Left cardiac atrium (tissue), 4 donors: ENCODE measurements at places on chromosomes 6 and 20. TPM values are rescaled to one million over a fixed set of nuclear protein-coding genes. Genes with fewer than 3 reads are reported as not detected.

DNA sequence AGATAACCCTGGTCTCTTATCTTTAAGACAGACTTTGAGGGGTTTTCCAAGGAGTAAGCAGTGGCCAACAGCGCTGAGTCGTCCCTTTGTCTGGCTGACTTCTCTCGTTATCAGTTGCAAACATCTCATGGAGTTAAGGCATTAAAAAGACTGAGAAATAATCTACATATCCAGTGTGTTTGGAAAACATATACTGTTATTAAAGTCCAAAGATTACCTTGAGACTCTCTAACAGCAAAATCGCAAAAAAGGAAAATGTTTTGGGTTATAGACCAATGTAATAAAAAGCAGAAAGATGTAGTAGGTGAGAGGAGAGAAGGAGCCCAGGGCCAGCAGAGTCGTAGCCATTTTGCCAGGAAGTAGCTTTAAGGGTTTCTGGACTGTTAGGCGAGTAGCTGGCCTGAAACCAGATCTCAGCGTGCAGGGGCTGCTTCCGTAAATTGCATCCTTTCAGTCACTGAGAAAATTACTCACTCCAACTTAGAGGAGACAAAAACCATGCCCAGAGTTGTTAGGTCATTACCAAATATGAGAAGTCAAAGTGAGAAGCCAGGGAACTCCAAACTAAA is 24.6 kb downstream of the MYLK4 start:
- DNase-seq = peak; percentile 45

DNA sequence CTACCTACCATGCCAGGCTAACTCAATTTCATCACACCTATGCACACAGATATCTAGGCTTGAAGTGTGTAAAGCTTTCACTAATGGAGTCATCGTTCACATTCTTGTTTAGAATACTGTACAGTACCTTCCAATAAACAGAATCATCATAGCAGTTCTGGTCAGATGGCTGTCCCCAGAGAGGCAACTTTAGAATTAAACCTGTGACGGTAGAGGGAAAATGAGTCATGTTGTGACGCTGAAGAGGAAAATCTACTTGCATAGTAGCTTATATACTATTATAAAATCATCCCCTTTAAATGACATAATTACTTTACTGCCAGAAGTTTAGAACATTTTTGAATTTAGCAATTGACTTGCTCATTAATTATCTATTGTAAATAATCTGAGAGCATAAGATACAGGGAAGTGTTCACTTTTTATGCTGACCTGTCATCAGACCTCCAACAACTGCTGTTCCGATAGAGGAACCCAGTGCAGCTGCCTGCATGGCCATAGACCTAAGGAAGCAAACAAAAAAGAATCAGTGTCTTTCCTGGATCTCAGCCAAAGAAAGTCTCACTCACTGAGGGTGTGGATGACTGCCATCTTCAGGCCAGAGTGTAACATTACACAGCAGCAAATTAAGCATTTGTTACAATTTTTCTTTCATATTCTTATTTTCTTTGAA is 29.8 kb downstream of the RHAG start:
- DNase-seq = no peak

- DNase-seq = no peak
These were observed 91.7 kb downstream of the COL19A1 start for GRCh38 chr6:69957985-69958559.

- DNase-seq = no peak
These were observed 22.2 kb downstream of the CST8 start for GRCh38 chr20:23513164-23513563.

DNA sequence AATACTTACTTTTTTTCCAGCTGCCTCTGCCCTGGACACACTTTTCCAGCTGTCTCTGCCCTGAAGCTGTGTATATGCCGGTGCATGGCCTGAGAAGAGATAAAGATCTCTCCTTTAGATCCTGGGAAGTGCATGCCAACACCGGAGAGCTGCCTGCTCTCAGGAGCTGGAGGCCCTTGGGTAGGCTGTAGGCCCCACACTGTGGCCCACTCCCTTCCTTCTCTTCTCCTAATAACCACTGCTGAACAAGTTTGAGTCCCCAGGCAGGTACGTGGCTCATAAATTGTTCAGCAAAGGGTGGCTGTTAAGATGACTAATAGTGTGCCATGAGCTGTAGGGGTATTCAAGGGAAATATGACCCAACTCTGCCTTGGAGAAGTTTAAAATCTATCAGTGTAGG is 102.5 kb downstream of the CD24 start:
- DNase-seq = no peak

DNA sequence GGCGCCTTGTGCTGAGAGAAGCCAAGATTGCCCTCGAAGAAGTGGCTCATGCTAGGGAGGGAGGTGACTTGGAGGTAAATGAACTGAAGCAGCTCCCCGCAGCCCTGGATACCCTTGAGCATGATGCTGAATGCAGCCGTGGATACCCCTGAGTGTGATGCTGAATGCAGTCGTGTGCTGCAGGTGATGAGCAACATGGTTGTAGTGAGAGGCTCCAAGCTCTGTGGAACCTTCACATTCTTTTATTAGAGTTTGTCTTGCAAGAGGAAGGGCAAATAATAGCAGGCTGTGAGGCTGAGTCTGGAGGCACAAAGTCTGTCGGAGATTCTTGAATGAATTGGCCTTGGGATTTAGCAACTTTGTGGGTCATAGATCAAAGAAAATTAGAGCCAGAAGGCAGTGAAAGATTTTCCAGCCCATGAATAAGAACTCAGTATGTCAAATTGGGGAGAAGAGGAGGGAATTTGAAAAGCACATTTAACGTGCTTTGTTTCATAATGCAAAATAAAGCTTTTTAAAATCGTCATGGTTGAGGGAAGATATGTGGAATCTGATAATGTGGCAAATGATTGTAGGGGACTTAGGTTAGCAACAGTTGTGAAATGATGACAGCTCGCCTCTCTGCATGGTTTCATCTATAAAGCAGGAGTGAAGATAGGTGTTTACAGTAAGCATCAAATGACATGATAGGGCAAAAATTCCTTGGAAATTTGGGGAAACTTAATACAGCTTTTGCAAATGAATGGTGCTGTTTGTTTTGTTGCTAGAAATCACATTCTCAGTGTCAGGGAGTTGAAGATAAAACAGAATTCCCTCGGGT is 120.1 kb upstream of the TIAM2 start:
- DNase-seq = no peak

DNA sequence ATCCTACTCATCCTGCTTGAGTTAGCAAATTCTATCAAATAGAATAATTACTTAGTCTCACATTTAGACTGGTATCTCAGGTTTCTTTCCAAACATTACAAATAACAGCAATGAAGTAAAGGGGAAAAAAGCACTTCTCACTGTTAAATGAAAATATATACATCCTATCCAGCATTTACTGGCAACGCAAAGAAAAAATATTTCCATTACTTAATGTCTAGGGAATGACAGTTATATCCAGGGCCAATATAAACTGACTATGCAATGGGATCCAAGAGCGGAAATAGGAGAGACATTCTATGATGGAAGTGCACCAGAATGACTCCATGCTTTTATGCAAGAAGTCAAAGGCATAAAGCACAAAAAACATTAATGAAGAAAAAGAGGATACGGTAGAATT is 60.3 kb downstream of the ME1 start:
- DNase-seq = no peak

DNA sequence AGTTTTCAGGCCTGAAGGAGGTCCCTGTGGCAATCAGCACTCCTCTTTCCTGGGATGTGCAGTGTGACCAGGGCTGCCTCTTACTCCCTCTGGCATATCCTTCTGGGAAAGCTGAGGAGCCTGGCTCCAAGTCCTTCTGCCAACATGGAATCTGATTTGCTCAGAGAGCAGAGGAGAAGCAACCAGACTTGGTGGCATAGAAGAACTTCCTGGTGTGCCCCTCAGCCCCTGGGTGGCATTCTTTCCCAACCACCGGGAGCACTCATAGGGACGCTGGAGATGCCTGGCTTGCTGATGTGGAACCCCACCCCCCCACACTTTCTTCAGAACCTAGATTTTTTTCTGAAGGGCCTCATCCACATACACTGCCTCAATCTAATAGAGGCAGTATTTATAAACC is 107.6 kb upstream of the TRAF3IP2 start:
- no peak for DNase-seq

DNA sequence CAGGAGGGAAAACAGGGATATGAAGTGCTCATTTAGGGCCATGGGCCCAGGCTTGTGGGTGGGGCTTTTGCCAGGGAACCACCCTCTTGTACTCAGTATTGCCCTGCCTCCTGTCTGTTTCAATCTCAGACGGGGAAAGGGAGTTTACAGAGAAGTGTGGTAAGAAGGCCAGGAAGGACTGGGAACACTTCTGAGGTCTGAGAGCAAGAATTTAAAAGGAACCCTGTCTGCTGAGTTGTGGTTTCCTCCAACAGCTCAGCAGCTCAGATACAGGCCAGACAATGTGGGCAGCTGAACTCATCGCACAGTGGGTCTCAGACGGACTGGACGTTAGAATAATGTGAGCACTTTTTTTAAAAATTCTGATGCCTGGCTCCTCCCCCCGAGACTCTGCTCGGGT is 354.1 kb upstream of the ARID1B start:
- DNase-seq = no peak

GRCh38 chr20:62686869-62687830 is 21.5 kb upstream of the NTSR1 start:
- no peak for DNase-seq

DNA sequence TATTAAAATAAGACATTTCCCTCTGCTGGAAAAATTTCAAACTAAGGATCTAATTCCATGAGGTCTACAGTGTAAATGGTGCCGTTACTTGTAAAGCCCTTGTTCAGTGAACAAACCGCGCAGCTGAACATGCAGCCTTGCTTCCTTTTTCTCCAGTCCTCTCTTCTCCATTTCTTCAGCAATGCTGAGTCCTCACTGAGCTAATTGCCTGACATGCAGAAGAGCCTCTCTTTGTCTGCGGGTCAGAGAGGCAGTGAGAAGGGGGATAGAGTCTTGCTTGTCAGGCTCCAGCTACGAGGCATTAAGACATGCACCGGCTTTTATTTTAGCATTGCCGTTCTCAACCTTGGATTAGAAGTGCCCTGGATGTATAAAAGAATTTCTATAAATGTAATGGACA is 25.7 kb downstream of the ZDHHC14 start:
- DNase-seq = no peak

- no peak for DNase-seq
These were observed 725.0 kb upstream of the HS3ST5 start for GRCh38 chr6:115067690-115068447.

DNA sequence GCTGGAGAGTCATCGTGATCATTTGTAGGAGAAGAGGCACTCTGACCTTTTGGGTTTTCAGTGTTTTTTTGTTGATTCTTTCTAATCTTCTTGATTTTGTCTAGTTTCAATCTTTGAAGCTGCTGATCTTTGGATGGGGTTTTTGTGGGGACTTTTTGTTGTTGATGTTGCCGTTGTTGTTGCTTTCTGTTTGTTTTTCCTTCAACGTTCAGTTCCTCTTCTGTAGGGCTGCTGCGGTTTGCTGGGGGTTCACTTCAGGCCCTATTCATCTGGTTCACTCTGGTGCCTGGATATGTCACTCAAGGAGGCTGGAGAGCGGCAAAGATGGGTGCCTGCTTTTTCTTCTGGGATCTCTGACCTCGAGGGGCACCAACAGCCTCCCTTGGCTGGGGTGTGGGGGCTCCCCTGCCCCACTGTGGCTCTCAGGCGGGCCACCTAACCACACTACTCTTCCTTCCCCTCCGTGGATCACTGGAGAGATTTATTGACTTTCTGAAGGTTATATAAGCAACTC is 21.5 kb upstream of the TMEM244 start:
- DNase-seq = no peak

DNA sequence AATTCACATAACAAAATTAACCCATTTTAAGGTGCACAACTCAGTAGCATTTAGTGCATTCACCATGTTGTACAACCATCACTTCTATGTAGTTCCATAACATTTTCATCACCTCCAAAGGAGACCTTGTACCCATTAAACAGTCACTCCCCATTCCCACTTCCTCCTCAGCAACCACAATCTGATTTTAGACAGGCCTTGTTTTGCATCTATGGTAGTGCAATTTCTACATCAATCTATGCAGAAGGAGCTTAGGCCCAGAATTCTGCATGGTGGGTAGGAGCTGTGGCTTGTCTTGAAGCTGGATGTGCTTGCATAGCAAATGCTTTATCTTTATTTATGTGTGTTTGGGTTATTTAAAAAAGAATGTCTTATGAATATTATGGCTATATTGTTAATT is 13.5 kb upstream of the HLA-DQA1 start:
- no peak for DNase-seq

GRCh38 chr20:10260316-10260715 is 41.7 kb downstream of the SNAP25 start:
- DNase-seq = no peak

- no peak for DNase-seq
These were observed 24.1 kb upstream of the TRIM27 start for GRCh38 chr6:28947831-28948270.

GRCh38 chr6:135438907-135439535 is 58.5 kb downstream of the AHI1 start:
- no peak for DNase-seq

GRCh38 chr6:90573624-90574023 is 13.2 kb downstream of the MAP3K7 start:
- DNase-seq = no peak

DNA sequence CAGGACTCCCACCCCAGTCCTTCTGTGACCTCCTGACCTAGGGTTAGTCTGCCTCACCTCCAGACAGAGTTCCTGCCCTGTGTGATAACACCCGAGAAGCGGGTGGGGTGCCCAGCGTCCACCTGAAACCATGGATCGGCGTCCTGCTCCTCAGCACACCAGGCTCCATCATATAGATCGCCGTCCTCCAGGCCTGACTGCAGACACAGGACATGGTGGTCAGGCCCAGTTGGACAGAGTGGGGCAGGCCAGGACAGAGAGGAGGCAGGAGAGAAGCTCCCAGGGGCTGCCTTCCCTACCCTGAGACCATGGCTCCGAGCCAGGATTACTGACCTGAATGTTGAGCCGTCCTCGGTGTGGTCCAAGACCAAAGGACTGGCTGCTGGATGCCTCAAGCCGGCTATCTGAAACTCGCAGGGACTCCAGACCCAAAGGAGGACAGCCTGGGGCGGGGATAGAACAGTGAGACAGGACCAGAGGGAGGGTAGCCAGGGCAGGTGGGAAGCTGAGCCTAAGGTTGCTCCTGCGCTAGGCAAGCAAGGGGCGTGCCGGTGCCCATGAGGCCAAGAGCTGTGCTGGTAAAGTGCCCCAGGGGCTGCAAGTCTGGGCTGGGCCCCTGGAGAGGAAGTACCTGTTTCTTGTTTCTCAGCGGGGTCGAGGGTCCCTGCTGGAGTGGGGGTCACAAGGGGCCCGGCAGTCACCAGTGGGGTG is 2.2 kb downstream of the CPXM1 start:
- no peak for DNase-seq

- DNase-seq = no peak
These were observed 24.0 kb downstream of the HBS1L start for GRCh38 chr6:135030532-135031178.

GRCh38 chr20:61263084-61263695 is 11.1 kb downstream of the CDH4 start:
- DNase-seq = no peak

The TRAPPC3L gene
- 0.24 TPM for total RNA-seq

The TNF gene
- 0.53 TPM for total RNA-seq

The ZSWIM1 gene
- total RNA-seq = 10.7 TPM

The GCLC gene
- 17.8 TPM for total RNA-seq

The TRPC4AP gene
- total RNA-seq = 47.1 TPM

The MCHR2 gene
- not detected for total RNA-seq
